ENCODE measurements at places on chromosomes 1 and 21.

DNA sequence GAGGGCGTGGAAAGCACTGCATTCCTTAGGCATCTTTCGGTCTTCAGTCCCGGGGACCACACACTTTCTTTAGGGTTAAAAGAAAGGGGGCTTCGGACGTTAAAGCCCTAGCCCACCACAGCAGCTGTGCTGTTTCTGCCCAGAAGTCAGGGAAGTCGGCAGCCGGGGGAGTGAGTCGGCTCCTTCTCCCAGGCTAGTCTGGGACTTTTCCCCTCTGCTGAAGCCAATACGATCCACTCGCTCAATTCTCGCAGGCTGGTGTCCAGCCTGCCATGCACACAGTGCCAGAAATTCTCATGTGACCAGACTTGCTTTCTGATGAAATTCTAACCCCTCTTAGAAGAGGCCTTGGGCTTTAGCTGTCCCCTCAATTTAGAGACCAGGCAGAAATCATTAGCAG lies 67.7 kb downstream of the BCAR3 start:
- DNase-seq, result no peak

- no peak for DNase-seq
Measured at GRCh38 chr1:117447661-117448060, 80.4 kb downstream of the MAN1A2 start.

DNA sequence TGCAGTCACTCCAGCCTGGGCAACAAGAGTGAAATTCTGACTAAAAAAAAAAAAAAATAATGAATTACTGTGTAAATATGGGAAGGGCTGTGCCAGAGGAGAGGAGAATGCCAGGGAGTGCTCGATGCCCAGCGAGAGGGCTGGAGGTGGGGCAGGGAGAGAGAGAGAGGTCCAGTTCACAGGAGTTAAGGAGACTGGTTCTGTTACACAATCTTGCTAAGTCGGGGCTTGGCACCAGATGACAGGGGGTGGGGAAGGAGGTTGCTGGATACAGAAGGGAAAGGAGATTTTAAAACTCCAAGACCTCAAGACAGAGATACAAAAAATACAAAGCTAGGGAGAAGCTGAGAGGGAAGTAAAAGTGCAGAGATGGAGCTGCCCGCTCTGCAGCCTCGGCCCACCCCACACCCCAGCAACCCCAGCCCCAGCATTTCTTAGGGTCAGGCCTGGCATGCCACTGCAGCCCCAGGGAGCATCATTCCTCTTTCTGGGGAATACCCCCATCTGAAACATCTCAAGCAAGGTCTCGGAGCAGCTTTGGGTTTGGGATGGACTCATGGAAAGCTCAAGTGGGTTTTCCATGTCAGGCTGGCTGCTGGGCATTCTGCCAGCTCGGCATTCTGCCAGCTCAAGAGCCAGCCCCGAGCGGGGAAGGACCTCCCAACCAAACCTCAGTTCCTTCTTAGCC lies 991 bp downstream of the SELENBP1 start:
- no peak for DNase-seq

- DNase-seq, result peak; percentile 55
Measured at GRCh38 chr1:205259324-205259832, 31.6 kb downstream of the TMCC2 start.

DNA sequence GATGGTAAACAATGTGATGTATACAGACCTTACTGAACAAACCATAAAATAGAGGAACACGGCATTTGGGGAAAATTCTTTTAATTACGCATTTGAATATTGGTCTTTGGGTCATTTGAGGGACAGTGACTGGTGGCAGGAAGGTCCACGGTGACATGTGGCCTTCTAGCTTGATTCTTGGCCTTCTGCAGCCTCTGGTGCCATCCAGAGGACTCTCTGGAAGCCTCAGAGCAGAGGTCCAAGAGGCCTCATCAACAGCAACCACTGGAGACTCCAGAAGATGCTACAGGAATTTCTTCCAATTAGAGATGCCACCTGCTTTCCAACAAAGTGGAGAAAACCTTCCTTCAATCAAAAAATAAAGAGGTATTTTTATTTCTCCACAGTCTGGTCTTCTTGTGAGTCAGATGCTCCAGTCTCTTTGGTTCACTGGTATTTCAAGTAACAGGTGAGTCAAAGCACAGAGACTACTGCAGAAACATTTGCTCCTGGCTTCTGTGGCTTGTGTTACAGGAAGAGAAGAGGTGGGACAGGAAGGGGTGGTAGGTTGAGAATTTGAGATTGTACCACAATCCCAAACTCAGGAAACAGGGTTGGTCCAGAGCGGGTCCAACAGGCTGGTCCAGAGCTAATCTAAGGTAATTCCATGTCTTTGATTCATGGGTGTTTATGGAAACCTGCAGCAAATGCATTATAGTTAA lies 2.7 kb upstream of the F5 start:
- no peak for DNase-seq

GRCh38 chr1:238029126-238029525 lies 138.4 kb upstream of the ZP4 start:
- no peak for DNase-seq

DNA sequence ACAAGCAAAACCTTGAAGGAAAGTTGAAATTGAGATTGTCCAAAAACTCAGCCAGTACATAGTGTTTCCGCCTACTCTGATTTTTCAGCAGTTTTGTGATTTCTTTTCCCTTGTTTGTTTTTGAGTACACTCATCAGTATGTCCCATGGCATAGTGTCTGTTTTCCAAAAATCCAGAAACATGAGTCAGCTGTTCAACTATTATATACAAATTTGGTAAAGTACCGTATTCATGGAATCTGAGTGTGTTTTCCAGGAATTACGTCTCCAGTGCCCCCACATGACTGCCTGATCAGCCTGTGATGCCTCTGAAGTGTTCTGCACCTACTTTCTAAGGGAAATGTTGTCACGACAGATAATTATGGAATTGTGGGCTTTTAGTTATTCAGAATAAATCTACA lies 186.8 kb downstream of the LTN1 start:
- peak; percentile 46 for DNase-seq

DNA sequence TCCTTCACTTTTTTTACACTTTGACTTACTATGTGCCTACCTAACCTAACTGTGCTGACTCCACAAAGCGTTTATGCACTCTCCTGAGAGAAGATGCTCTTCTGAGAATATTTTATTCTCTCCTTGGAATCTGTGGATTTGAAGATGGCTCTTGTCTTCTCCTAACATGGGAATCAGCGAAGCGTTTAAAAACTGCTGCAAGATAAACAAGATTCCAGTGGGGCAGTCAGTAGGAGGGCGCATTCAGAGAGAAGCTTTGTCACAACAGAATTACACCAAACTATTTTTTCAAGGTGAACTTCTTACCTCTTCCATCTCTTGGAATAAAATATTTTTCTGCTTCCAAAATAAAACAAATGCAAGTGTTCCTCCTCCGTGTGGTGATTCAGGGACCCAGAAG lies 113.1 kb downstream of the FOXD2 start:
- DNase-seq, result no peak

DNA sequence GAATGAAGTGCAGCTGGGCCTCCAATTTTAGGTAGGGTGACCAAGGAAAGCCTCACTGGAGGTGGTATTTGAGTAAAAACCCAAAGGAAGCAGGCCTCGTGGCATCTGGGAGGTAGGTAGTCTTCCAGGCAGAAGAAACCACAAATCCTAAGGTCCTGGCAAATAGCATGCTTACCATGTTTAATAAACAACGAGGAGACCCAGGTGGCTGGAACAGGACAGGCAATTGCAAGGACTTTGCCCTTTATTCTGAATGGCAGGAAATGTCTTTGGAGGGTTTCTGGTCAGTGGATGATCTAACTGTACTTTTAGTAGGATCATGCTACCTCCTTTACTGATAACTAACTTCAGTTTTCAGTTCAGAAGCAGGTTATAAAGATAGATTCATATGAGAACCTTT lies 52.2 kb downstream of the EPB41 start:
- DNase-seq, result no peak

DNA sequence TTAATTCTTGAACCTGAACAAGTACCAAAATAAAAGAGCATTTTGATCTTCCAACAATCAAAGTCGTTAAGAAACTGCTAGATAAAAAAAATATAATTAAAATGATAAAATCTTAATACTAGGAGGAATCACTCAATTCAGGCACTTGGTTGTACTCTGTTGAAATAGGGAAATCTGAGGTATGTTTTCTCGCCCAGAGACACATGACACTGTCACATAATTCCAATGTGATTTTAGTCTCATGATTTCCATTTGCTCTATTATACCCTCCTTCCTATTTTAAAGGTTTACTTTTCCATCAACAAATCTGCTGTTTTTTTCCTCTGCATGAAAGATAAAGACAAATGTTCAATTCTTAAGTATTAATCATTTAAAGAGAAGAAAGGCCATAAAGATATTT lies 97.6 kb downstream of the ZZZ3 start:
- DNase-seq, result no peak

- DNase-seq, result no peak
Measured at GRCh38 chr1:9195651-9196050, 38.9 kb upstream of the H6PD start.

DNA sequence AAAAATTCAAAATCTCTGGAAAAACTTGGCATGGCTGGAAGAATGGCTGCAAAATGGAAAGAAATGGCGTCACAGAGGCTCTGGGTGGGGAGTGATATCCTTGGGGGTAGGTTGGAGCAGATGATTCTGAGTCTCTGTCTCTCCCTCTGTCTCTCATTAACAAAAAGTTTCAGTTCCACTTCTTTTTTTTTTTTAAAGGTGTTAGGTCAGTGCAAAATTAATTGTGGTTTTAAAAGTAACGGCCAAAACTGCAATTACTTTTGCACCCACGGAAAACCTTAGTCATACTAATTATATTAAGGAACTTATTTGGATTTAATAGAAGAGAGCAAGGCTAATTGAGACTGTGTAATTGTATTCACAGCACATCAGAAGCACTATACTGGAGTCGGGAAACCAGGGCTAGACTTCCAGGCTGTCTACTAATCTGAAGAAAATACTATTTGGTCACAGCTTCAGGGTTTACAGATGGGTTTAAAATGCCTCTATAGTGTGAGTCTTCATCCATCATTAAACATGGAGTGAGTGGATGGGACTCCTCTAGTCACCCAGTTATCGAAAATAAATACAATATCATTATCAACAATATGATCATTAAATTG lies 289.1 kb upstream of the PLD5 start:
- DNase-seq, result no peak

DNA sequence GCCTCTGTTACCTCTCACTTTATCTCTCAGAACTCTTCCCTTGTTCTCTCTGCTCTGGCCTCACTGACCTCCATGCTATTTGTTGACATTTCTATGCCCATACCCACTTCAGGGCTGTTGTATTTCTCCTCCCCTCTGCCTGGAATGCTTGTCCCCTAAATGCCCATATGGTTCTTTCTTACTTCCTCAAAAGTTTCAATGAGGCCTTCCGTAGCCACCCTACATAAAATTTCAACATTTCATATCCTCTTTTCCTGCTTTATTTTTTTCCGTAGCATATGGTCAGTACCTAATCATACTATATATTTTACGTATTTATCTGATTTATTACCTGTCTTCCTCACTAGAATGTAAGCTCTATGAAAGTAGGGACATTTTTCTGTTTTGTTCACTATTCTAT lies 47.1 kb upstream of the ZYG11A start:
- DNase-seq, result no peak

DNA sequence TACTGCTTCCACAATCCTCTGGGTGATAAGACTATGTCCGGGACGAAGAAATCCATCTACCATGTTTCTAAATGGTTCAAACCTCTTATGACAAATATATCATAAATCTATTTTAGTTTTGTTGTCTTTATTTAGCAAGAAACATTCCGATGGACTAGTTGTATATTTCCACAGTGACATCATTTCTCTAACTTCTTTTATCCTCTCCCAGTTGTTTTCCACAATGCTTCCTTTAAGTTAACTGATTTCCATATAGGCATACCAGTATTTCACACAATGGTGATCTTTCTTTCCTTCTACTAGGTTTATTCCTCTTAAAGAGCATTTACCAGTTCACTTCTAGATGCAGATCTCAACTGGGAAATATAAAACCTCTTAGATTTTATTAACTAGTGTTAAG lies 44.8 kb downstream of the USP1 start:
- DNase-seq, result no peak

GRCh38 chr1:25889470-25889869 lies 14.0 kb upstream of the PAQR7 start:
- no peak for DNase-seq

DNA sequence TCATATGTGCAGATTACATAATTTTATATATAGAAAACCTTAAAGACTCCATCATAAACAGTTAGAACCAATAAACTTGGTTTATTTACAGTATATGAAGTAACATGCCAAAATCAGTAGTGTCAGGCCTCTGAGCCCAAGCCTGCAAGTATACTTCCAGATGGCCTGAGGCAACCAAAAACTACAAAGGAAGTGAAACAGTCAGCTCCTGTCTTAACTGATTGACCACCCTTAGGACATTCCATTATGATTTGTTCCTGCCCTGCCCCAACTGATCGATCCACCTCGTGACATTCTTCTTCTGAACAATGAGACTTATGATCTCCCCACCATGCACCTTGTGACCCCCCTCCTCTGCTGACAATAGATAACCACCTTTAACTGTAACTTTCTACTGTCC lies 630.3 kb downstream of the AMY1C start:
- DNase-seq, result no peak

- DNase-seq, result no peak
Measured at GRCh38 chr1:54583871-54584270, 35.8 kb downstream of the ACOT11 start.

DNA sequence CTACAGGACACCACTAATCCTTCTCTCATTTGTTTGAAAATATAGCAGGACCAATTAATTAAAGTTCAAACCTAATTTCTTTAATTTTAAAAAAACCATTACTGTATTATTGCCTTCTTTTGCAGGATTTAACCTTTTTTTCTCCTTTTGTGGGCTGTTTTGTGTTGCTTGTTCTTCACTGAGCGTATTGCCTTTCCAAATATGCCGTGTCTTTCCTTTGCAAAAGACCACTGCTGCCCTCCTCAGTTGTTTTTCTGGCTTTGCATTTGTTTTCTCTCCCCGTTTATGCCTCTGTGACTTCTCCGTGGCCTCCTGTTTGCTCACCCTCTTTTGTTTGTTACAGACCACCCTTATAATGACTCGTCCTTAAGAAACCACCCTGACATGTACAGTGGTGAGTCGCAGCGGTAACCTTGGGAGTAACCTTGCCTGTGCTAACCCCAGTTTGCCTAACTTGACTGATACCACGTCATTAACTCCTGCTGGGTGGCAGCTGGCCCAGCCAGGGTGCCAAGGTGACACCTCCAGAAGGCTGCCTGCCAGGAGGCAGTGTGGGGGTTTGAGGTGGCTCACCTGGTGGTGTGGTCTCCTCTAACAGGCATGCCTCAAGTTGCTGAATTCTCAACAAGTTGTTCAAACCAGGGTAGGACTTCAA lies 81.1 kb upstream of the CNTN2 start:
- no peak for DNase-seq

DNA sequence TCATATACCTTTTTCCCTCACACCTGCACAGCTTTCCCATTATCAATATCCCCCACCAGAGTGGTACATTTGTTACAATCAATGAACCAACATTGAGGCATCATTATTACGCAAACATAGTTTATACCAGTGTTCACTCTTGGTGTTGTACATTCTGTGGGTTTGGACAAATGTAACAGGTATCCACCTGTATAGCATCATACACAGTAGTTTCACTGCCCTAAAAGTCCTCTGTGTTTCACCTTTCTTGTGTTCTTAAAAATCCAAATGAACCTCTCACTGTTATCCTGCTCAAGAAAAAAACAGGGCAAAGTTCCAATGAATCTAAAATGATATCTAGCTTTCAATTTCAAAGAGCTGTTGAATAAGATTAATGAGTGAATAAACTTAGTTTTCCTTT lies 45.9 kb upstream of the NR5A2 start:
- no peak for DNase-seq

- no peak for DNase-seq
Measured at GRCh38 chr21:42616446-42616845, 37.0 kb upstream of the PDE9A start.

Data from HFF-Myc (cell line).